ENCODE measurements at places on chromosomes 2 and 18.

DNA sequence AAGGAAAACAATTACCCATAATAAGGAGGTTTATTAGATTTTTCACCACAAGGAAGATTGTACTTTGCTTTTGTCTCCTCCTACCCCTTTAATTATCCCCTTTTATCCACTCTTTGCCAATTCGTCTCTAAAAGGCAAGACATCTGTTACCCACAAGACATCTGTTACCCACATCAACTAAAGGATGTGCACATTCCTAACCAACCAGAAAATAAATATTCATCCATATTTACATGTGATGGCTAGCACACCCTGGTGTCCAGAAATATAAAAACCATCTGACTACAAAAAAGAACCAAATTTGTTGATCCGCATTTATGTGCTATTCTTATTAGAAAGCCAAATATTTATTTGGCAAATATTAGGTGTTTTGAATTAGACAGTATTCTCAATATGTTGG is 35.7 kb downstream of the ACVR1C start:
- peak; percentile 18 for DNase-seq

DNA sequence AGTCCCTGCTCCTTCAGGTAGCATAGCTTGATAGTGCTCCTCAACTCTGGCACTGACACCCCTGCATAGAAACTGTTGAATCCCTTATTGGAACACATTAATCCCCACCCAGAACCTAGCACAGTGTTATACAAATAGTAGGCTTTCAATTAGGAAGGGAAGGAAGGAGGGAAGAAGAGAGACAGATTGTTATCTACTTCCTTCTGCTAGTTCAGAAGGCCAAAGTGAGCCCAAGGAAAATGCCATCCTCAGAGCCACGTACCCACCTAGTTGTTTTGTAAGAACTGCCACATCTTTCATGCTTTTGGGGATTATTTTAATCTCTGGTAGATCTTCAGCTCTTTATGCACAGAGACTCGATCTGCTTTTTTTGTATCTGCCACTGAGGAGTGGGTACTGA is 75.1 kb downstream of the CLHC1 start:
- DNase-seq, result peak; percentile 51

DNA sequence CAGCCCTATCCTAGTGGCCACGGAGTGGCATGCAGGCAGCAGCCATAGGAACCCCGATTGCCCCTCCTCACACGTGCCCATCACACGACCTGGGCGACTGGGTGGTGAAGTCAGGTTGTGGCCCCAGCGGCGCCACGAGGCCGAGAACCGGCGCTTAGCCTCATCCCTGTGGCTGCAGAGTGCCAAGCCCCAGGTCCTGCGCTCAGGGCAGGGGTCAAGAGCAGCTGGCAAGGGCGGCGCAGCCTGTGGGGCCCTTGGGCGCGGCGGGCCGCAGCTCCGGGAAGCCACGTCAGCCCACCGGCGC is 73.3 kb downstream of the RPIA start:
- DNase-seq, result no peak

GRCh38 chr2:239339726-239340601 is 60.9 kb downstream of the HDAC4 start:
- peak; percentile 42 for DNase-seq

GRCh38 chr18:13539050-13539449 is 187.3 kb downstream of the FAM210A start:
- DNase-seq, result peak; percentile 38

DNA sequence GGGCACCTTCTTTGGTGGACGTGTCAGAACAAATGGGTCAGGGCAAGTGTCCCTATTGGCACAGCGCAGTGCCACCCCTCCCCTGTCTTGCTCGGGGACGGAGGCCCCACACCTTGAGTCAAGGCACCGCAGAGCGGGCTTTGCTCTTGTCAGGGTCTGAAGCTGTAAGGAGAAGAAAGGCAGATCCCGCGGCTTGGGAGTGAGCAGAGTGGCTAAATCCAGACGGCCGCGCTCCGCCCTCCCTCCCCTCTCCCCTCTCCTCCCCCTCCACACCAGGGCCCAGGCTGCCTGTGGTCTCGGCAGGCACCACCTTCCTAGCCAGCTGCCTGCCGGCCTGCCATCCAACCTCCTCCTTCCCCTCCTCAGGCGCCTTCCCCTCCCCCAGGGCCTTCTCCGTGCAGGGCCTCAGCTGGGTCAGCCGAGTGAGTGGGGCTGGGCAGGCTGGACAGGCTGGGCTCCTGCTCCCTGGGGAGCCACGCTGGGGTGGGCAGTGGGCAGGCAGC is 25.8 kb downstream of the SPEG start:
- DNase-seq, result no peak

DNA sequence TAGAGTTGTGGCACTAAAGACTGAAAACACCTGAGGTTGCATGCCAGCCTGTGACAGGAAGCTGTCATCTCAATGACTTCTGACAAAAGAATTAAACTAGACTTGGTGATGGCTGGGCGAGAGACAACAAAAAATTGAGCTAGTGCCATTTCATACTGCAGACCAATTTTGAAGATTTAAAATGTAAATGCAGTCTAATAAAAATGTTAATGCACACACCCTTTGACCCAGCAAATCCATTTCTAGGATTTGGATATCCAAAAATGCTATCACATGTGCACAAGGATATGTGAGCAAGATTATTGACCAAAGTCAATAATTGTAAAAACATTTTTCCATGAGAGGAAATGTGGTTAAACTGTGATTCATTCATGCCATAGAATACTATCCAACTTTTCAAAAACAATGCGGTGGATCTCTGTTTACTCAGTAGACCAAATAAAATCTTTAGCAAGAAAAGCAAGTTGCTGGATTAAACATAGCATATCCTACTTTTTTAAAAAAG is 5.6 kb downstream of the FBXO36 start:
- no peak for DNase-seq

- no peak for DNase-seq
Observed at GRCh38 chr2:190177249-190178040, 114.9 kb upstream of the MSTN start.

GRCh38 chr2:199914372-199914958 is 3.4 kb downstream of the C2orf69 start:
- no peak for DNase-seq

GRCh38 chr2:41928526-41928925 is 119.3 kb upstream of the PKDCC start:
- DNase-seq, result no peak

DNA sequence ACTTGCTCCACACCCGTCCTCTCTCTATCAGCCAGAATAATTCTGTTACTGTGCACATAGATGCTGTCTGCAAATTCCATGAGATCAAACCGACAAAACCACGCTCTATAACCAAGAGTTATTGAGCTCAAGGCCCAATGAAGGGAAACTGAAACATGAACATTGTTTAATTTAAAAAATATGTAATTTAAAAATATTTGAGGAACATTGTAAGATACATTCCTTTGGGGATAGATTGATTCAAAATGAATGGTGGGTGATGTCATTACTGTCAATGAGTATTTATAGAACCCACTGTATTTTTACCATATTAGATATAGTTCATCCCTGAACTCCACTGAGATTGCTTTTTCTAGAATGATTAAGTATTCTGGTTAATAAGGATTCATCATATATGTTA is 50.4 kb downstream of the NCKAP5 start:
- no peak for DNase-seq

GRCh38 chr2:172484253-172484652 is 56.9 kb downstream of the ITGA6 start:
- peak; percentile 64 for DNase-seq

GRCh38 chr2:1911811-1912210 is 167.5 kb upstream of the PXDN start:
- no peak for DNase-seq

GRCh38 chr2:181362561-181362960 is 94.6 kb upstream of the ITGA4 start:
- no peak for DNase-seq

GRCh38 chr2:73588177-73588576 is 54.0 kb downstream of the NAT8 start:
- peak; percentile 55 for DNase-seq

GRCh38 chr2:199144546-199144945 is 313.2 kb downstream of the SATB2 start:
- no peak for DNase-seq

DNA sequence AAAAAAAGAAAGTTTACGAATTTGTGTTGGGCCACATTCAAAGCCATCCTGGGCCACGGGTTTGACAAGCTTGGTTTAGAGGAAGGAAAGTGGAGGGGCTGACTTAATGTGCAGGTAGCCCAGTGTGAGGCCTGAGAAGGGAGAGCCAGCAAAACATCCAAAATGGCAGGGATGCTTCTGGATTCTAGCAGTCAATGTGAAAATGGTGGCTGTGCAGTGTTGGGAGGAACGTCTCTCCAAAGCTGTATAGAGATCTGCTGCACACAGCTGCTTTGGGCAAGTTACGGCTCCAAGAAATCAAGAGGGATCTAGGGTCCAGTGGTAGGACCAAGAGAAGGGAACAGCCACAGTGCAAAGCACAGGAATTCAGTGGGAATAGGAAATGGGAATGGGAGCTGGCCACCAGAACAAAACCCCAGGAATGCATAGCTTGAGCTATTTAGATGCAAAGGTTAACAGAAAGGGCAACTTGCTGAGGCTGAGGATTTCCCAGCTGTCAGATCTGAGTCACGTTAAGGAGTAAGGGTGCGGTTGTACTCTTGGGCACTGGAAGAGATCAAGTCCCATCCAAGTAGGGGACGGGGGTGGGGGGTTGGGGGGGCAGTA is 70.6 kb downstream of the B3GNT2 start:
- DNase-seq, result no peak

GRCh38 chr18:3808985-3809780 is 359.2 kb downstream of the TGIF1 start:
- no peak for DNase-seq

- DNase-seq, result no peak
Observed at GRCh38 chr18:56146565-56146964, 491.8 kb downstream of the TXNL1 start.

DNA sequence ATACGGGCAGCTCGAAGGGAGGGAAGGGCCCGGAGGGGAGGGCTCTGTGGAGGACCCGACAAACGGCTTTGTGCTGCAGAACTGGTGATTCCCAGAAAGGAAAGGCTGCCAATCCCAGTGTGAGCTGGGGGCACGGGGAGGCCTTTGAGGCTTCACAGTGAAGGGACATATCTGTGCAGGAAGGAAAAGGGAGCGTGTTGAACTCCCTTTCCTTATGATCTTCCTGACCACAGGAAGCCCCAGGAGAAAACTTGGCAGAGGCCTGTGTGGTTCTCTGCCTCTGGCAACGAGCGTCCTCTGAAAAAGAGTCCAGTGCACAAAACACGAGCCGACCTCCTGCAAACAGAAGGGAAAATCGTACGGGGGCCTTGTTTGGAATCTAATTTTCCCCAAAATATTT is 683.5 kb upstream of the SALL3 start:
- no peak for DNase-seq

GRCh38 chr2:233501198-233502076 is 65.1 kb downstream of the USP40 start:
- DNase-seq, result no peak

DNA sequence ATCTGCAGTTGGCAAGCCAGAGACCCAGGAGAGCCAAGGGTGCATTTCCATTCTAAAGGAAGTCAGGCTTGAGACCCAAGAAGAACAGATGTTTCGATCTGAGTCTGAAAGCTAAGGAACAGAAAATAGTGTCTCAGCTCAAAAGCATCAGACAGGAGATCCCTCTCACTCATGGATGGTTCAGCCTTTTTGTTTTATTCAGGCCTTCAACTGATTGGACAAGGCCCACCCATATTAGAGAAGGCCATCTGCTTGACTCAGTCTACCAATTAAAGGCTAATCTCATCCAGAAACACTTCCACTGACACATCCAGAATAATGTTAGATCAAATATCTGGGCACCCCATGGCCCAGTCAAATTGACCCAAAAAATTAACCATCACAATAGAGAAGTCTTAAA is 255.0 kb downstream of the TXNL1 start:
- DNase-seq, result no peak

- no peak for DNase-seq
Observed at GRCh38 chr2:27795093-27795834, 23.7 kb downstream of the MRPL33 start.

DNA sequence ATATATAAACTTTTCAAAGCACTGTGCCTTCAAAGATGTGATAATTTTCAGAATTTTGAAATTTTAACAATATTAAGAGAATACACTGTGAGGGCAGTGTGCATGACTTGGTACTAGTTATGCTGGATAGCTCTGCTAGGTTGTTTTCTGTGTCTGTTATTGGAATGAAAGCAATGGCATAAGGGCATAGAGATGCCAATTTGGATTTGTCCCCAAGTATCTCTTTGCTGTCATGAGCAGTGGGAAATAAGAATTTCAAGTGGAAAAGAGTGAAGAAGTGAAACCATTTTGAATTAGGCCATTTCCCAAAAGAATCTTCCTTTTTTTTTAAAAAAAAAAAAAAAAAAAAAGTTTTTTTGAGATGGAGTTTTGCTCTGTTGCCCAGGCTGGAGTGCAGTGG is 76.8 kb downstream of the SLC39A10 start:
- no peak for DNase-seq

DNA sequence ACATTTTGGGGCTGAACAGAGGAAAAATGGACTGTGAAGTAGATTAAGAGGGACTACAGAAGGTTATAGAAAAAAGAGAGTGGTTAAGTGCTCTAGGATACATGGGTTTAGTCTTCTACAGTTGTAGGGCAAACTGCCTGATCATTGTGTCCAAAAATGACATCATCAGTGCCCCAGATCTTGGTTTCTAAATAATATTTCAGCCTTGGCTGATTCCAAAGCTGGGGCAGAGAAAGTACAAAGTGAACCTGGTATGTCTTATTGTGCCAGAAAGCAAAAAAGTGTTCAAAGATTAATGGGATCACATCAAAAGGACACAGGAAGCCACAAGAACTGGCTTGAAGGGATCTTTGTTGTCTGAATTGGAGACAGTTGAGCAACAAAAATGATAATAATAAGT is 97.1 kb upstream of the ZNF521 start:
- no peak for DNase-seq

GRCh38 chr2:3042601-3043585 is 334.7 kb downstream of the EIPR1 start:
- no peak for DNase-seq

GRCh38 chr2:145108959-145109710 is 589.2 kb upstream of the ZEB2 start:
- no peak for DNase-seq

DNA sequence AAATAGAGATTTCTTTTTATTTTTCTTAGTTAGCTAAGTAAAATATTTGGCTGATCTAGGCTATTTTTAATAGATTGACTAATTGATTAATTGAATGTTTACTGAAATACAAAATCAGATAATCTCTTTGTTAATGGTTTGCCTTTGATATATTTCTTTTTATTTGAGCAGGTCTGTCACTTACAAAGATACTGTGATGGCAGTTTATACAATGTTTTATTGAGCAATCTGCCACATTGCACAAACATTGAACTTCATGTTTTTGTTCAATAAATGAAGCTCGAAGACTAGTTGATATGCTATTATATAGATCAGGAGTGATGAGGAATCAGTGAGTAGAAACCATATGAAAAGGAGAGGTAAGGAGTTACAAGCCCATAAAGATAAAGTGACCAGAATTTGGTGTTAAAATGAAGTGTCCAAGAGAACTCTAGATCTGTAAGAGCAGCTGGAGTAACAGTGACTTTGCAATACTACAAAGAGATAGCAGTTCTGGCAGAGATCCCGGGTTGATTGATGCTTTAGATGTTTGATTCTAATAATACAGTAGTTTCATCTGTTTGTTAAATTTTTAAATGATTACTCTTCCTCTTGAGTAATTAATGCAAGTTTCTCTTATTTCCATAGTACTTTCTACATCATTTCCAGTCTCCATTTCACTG is 574.2 kb downstream of the CCDC85A start:
- no peak for DNase-seq

Data from hematopoietic multipotent progenitor cell treated with erythropoietin and hydrocortisone succinate and interleukin-3 and kit ligand, for 6 days (in vitro differentiated cells).